T-helper 17 cell (primary cell): ENCODE measurements at places on chromosomes 11 and 22. TPM values are rescaled to one million over a fixed set of nuclear protein-coding genes. Genes with fewer than 3 reads are reported as not detected.

The C11orf52 gene
- not detected for total RNA-seq

DNA sequence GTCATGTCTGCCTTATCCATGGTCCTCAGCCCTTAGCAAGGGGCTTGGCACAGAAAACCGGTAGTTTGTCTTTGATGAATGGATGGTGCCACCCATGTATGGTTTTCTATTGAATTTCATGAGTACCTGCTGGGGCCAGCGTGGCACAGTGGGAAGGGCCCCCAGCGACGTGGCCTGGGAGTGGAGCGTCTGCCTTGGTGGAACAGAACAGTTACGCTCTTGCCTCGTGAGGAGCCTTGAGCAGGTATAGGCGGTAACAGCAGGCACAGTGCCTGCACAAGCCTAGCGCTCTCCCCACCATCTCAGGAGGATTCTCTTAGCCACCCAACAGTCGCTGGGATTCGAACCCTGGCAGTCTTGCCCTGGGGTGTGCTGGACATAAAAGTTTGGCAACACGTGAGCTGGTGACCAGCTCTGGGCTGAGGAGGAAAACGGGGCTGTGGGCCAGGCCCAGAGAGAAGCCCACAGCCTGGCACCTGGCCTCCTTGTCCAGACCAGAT lies 3.0 kb upstream of the SSH3 start:
- DNase-seq: no peak
- no peak overlapping the region for H3K27ac ChIP-seq
- peaks cover 18% of the 10 kb centered on the region for H3K4me1 ChIP-seq
- H3K4me3 ChIP-seq: no peak overlapping the region
- peaks cover 4% of the 10 kb centered on the region for H3K36me3 ChIP-seq

The HBD gene
- 1.0 TPM for total RNA-seq

DNA sequence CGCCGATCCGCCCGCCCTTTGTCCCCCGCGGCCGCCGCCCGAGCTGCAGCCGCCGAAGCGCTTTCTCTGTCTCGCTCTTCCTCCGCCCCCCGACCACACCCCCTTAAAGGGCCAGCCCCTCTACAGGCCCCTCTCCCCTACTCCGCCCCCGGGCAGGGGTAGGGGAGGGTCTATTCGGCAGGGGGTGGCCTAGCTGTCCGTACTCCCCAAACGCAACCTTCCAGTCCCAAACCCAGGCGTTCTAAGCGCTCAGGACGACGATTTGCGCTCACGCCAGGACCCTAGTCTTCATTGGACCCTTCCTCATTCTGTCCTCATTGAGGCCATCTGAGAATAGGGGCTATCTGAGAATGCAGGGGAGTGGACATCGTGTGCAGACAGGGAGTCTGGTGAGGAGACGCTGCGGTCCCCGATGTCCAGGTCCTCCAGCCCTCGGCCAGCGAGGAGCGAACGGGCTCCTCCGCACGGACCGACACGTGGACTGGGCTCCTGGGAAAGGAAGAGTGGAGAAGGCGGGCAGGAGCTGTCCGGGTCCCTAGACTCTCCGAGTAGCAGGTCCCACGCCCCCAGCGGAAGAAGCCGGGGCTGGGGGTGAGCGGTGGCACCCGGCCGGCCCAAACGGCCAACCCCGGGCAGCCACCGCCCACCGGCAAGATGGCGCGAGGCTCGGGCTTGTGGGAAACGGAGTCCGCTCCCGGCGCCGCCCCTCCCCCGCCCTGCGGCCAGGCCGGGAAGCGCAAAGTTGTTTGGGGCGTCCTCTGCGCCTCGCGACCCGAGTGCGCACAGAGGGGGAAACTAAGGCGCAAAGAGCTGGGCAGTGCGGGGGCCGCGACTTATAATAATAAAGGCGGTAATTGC lies at the start of gene PPP1R14B:
PPP1R14B (minus strand) TSS at position 73 of the 858 bp plus-strand sequence. CDS start 270 bp downstream, outside the sequence.
- no peaks in the 10 kb centered on the region for H3K27me3 ChIP-seq
- H3K4me3 ChIP-seq: peak within 1 kb of the TSS; percentile 94
- peak; percentile 76 for DNase-seq
- peak within 1 kb of the TSS; percentile 86 for H3K27ac ChIP-seq
- no peaks in the 10 kb centered on the region for H3K36me3 ChIP-seq

GRCh38 chr22:50270666-50271394 lies 650 bp upstream of the MAPK11 start:
- H3K36me3 ChIP-seq: no peaks in the 10 kb centered on the region
- H3K27ac ChIP-seq: no peak overlapping the region
- no peaks in the 10 kb centered on the region for H3K27me3 ChIP-seq
- peaks cover 11% of the 10 kb centered on the region for H3K4me1 ChIP-seq
- H3K4me3 ChIP-seq: peak overlapping the region; percentile 84

The OR51B2 gene
- not detected for total RNA-seq

DNA sequence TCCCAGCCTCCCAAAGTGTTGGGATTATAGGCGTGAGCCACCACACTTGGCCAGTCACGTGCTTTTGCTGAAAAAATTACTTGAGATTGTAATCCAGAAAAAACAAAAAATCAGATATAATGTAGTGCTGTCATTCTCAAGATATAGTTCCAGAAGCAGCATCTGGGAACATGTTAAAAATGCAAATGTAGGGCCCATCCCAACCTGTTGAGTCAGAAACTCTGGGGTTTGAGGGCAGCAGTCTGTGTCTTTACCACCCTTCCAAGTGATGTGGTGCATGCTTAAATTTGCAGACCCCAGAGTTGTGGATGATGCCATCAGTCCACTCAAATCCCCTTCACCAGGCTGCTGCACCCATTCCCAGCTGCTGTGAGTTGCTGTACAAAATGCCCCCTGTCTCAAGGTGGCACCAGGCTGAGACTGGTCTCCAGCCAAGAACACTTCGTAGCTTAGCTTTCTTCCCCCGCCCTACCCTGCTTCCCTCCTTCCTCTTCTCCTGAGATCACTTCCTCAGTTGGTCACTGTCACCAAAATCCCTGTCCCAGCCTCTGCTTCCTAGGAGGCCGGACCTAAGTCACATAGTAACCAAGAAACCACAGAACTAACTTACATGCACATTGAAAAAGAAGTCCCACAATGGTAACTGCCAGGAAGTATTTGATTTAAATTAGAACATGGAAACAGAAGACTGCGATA lies 18.2 kb upstream of the ARRB1 start:
- peaks cover 2% of the 10 kb centered on the region for H3K4me1 ChIP-seq
- H3K4me3 ChIP-seq: no peak overlapping the region
- H3K27ac ChIP-seq: no peak overlapping the region
- no peaks in the 10 kb centered on the region for H3K27me3 ChIP-seq

The SHANK3 gene
- not detected for total RNA-seq

The IGLL1 gene
- not detected for total RNA-seq

DNA sequence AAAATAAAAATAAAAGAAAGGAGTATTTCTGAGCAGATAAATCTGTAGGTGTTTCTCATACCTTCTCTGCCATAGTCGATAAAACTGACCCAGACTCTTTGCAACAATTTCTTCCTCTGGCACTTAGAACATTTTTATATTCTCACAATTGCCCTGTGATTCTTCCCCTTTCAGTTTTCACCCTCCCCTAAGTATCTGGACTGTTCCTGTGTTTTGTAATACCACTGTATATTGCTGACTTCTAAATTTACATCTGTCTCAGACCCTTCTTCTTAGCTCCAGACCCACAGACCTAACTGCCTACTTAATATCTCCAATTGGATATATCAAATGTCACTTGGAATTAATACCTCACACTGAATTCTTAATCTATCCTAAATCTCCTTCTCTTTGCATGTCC lies 133.4 kb upstream of the DDI1 start:
- H3K27me3 ChIP-seq: no peaks in the 10 kb centered on the region
- H3K4me1 ChIP-seq: no peaks in the 10 kb centered on the region
- no peak overlapping the region for H3K4me3 ChIP-seq
- no peaks in the 10 kb centered on the region for H3K36me3 ChIP-seq
- no peak overlapping the region for H3K27ac ChIP-seq
- DNase-seq: no peak

- no peak overlapping the region for H3K27ac ChIP-seq
- no peaks in the 10 kb centered on the region for H3K4me1 ChIP-seq
- no peak overlapping the region for H3K4me3 ChIP-seq
- DNase-seq: no peak
Observed at GRCh38 chr11:488062-488461, 19.0 kb downstream of the RNH1 start.

GRCh38 chr22:38309614-38310517 lies 7.4 kb downstream of the CSNK1E start:
- H3K4me3 ChIP-seq: no peak overlapping the region

DNA sequence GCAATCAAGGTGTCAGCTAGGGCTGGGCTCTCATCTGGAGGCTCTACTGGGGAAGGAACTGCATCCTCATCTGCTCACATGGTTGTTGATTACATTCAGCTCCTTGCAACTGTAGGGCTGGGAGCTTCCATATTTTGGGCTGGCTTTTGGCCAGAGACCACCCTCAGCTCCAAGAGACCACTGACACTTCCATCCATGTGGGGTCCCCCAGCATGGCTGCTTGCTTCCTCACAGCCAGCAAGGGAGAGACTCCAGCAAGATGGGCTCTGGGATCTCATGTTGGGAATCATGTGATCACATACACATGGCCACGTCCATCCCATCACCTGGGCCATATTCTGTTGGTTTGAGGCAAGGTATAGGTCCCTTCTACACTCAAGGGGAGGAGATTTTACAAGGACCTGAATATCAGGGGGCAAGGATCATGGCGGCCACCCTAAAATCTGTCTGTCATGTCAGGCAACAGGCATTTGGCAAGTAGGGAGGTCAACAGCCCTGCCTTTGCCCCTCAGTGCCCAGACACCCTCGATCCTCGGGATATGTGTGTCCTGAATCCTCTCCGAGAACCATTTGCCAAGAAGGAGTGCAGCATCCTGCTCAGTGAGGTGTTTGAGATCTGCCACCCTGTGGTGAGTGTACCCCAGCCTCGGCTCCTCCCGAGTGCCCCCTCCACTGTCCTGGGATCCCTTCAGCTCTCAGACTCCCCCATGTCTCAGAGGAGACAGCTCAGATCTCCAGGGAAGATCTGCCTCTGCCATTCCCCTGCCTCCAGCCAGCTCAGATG lies 48.7 kb downstream of the OTOG start:
- H3K27me3 ChIP-seq: peaks cover 14% of the 10 kb centered on the region
- H3K4me3 ChIP-seq: no peak overlapping the region
- H3K27ac ChIP-seq: no peak overlapping the region
- DNase-seq: no peak
- H3K36me3 ChIP-seq: no peaks in the 10 kb centered on the region

DNA sequence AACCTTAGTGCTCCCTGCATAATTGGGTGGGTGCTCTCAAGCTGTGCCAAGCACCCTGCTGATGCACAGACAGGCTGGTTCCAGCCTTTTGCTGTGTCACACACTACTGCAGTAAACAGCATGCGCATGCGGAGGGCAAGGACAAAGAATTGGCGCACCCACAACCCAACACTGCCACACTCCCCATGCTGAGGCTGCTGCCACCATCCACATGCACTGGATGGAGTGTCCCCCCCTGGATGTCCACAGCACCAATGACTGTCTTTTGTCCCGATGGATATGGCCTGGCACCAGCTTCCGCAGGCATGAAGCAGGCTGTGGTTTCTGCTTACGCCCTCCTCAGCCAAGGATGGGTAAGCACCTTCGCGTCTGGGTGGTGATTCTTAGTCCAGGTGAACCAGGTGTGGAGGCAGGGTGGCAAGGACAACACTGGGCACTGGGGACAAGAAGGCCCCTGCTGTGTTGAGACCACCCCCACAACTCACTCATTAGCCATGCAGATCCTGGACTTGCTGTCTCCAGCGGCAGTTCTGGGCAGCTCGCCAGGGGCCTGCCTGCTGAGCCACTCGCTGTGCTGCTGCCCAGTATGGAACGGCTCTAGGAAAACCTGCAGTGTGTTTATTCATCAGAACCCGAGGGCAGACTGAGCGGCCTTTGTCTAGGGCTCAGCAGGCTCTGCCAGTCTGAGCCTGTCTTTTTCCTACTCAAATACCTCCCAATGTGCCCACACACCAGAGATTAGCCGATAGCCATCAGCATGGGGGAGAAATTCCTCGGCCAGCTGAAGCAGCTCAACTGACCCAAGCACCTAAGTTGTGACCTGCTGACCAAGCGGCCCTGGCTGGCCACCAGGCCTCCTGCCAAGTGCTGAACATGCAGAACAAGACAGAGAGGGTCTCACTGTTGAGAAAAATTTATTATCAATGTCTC lies 8.2 kb upstream of the NAP1L4 start:
- H3K27me3 ChIP-seq: no peaks in the 10 kb centered on the region
- H3K36me3 ChIP-seq: peaks cover 11% of the 10 kb centered on the region
- H3K27ac ChIP-seq: no peak overlapping the region

The ANKK1 gene
- total RNA-seq: 2.0 TPM

DNA sequence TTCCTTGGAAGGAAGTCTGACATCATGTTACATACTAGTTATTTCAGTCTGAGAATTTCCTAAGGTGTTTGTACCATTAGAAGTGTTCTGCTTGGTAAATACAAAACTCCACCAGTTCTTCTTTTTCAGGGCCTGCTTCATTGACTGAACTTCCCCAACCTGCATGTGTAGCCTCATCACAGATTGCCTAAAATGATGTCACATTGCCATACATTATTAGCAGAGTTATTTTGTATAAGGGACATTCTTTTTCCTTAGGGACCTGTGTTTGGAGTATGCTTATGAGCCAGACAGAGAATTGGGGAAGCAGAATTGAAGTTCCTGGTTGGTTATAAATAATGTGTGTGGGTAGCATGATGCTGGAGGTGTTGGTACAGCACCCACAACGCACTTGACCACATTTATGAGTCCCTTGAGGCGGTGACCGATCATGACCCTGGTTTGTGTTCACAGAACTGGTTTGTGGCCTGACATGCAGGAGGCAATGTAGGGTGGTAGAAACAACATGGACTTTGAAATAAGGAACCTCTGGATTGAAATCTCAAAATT lies 16.4 kb upstream of the MMP7 start:
- peaks cover 5% of the 10 kb centered on the region for H3K4me1 ChIP-seq
- peaks cover 4% of the 10 kb centered on the region for H3K27me3 ChIP-seq
- H3K36me3 ChIP-seq: peaks cover 1% of the 10 kb centered on the region
- H3K4me3 ChIP-seq: no peak overlapping the region
- DNase-seq: no peak

GRCh38 chr11:125167292-125167953 lies 2.9 kb downstream of the PKNOX2 start:
- H3K4me1 ChIP-seq: peaks cover 19% of the 10 kb centered on the region
- H3K27me3 ChIP-seq: peaks cover 82% of the 10 kb centered on the region
- peak overlapping the region; percentile 31 for H3K4me3 ChIP-seq
- H3K36me3 ChIP-seq: peaks cover 11% of the 10 kb centered on the region
- no peak overlapping the region for H3K27ac ChIP-seq

The OR52I1 gene
- total RNA-seq: not detected

- peaks cover 68% of the 10 kb centered on the region for H3K27me3 ChIP-seq
- no peak for DNase-seq
- no peak overlapping the region for H3K27ac ChIP-seq
Observed at GRCh38 chr11:124101737-124102136, 13.5 kb upstream of the VWA5A start.

The SPI1 gene
- 14.9 TPM for total RNA-seq
